ENCODE measurements at places on chromosomes 1 and 21.

DNA sequence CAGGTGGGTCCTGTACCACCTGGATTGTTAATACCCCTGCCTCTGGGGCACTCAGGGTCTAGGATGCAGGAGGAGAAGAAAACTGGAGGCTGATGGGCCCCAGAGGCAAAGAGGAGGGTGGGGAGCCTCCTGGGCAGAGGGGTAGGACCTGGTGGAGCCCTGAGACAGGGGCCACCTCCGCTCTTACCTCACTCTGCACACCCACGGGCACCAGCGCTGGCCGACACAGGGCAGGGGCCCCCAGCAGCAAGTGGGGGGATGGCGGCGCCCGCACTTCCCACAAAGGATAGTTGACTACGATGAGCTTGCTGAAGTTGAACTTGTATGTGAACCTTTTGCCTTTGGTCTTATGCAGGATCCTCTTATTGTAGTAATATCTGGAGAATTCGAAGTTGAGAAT, 1.1 kb downstream of the ETV3L start:
- no peak for DNase-seq

DNA sequence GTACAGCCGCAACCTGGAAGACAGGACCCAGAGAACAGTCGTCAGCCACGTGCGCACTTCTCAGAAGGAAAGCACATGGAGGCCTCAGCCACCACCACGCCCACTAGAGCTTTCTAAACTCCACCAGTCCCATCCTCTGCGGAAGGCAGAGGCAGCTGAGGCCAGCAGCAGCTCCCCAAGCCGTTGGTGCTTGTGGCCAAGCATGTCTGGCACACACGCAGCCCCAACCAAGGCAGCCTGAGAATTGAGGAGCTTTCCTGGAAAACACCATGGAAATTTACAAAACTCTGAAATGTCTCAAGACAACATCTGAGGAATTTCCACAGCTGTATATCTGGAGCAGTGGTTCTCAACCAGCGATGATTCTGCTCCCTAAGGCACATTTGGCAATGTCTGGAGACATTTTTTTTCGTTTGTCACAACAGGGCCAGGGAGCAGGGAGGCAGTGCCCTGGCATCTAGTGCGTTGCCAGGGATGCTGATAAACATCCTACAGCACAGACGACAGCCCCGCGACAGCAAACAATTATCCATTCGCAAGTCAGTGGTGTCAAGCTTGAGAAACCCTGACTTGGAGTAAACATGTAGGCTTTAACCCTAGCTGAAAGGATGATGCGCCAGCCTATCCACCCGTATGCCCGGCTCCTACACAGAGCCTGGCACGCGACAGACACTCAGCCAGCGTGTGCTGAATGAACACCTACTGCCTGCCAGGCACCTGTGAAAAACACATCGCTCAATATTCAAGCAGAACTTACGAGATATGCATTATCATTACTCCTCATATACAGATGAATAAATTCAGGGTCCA, 24.7 kb downstream of the NPHP4 start:
- no peak for DNase-seq

DNA sequence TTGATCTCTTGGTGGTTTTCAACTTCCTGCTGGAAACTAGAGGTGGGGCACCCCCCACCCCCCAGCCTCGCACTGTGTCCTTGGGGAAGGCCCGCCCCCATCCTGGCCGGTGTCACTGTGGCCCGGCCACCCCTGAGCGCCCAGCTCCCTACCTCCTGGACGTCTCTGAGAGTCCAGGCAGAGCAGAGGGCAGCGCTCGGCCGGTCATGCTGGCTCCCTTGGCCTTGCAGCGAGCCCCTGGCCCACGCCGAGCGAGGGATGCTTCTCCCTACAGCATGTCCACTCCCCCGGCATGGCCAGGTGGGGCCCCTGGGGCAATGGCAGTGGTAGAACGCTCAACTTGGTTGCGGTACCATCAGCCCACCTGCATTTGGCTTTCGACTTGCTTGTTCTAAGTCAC, 28.7 kb upstream of the TRAPPC10 start:
- no peak for DNase-seq

GRCh38 chr1:183817576-183818288, 12.8 kb downstream of the RGL1 start:
- no peak for DNase-seq

- no peak for DNase-seq
Measured at GRCh38 chr21:37525810-37526209, 159.2 kb downstream of the DYRK1A start.

- no peak for DNase-seq
Measured at GRCh38 chr1:112754116-112754628, 39.0 kb upstream of the PPM1J start.

DNA sequence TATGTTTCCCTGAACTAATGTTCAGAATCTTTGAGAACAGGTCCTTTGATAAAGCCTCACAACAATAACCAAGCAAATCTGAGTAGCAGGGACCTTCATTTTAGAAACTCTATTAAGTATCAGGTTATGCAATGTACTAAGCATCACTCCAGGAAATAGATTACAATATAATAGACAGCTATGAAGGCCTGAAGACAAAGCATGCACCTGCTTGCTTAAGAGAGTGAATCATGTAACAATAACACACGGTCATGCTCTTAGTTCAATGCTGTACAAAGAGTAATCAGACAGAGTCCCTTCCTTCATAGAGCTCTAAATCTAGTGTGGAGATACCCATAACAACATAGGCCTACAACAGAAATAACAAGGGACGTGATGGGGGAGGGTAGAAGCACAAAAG, 8.1 kb upstream of the CMPK1 start:
- DNase-seq = no peak

- DNase-seq = no peak
Measured at GRCh38 chr1:109476825-109477224, 6.9 kb upstream of the ATXN7L2 start.

DNA sequence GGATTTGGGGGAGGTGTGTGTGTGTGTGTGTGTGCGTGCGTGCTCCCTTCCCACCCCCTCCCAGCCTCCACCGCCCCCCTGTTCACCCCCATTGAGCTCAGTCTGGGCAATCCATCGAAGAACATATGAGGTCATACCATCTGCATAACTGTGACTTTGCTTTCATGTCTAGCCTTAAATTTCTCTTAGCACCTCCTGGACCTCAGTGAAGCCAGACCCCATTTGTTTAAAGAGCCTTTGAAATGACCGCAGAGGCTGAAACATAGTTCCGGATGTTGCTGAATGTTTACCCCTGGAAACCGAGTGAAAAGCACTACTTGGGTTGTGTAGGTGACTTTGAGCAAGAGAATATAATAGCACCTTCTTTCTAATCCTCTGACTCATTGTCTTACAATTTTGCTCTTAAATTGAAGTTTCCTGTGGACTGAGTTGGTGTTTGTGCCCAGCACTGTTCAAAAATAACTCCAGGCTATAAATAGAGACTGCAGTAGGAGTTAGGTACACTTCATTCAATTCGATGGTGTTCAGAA, 75.4 kb downstream of the UBE4B start:
- DNase-seq = no peak
